Nephron progenitor cell (in vitro differentiated cells): ENCODE measurements at places on chromosomes 3 and 15.

DNA sequence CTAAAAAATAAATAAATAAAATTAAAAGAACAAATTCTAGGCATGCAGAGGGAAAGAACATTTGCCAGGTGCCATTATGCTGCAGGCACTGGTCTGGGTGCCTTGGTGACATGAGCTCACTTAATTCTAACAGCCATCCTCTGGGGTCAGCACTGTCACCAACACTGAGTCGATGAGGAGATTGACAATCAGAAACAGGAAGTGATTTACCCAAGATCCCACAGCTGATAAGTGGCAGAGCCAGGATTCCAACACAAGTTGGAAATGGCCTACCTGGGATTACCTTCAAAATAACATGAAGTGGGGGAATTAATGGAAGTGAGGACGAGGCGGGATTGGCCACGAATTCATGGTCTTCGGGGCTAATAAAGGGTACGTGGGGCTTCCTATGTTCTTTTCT is 3.6 kb downstream of the PLIN1 start:
- DNase-seq, result no peak

GRCh38 chr3:52385157-52385556 is 59.7 kb downstream of the SEMA3G start:
- peak; percentile 73 for DNase-seq

- no peak for DNase-seq
Measured at GRCh38 chr3:149547954-149548668, 73.6 kb downstream of the TM4SF4 start.

GRCh38 chr15:69158201-69158842 is 2.1 kb upstream of the GLCE start:
- no peak for DNase-seq

DNA sequence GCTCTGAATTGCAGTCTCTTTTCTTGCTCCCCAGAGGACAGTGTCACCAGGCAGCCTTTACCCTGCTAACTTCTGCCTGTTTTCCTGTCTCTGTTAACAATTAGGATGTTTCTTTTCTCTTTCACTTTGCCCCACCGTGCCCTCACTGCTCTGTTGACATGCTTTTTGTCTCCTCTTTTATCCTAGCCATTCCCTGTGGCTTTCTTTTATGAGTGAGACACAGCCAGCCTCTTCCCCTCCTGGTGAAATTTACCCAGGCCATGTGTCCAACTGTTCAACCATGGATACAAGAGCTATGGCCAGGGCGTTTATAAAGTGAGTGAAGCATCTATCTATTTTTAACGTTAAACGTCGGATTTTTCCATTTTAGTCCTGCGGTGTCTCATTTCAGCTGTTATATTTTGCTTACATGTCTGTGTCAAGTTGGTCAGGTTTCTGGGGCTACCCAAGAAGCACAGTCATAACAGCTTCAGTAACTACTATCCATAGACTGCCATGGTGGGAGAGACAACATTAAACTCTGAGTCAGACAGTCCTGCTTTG is 443.2 kb upstream of the AZI2 start:
- no peak for DNase-seq

DNA sequence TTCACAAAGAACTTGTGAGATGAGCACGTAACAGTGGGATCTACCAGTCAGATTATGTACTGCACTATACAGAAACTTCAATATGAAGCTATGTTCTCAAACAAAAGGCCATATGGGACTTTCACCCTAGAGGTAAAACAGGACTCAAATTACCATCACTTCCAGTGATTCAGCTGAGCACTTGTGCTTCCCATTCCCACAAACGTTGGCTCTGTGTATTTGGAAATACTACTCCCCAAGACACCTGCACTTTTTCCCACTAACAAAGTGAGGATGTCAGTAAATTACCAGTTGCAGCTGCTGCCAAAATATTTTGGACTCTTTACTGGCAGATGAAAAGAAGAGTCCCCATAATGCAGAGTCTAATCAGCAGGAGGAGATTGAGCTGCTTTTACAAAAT is 1570.1 kb downstream of the SI start:
- no peak for DNase-seq

DNA sequence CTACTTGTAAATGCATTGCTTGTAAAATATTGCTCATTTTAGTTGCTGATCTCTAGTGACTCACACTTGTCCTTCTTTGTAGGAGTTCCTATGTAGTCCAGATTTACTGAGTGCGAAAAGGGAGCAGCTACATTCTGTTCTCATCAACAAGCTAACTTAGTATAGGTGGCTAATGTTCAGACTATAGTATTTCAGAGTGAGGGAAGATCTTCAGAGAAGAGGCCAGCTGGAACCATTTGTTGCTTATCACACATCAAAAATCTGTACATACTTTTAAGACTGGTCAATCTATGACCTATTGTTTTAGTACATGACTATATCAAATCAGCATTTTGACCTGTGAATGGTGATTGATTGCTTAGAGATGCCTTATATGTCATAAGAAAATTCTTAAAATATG is 71.3 kb upstream of the THSD4 start:
- no peak for DNase-seq

- no peak for DNase-seq
Measured at GRCh38 chr3:109702252-109702651, 364.9 kb upstream of the DPPA4 start.

DNA sequence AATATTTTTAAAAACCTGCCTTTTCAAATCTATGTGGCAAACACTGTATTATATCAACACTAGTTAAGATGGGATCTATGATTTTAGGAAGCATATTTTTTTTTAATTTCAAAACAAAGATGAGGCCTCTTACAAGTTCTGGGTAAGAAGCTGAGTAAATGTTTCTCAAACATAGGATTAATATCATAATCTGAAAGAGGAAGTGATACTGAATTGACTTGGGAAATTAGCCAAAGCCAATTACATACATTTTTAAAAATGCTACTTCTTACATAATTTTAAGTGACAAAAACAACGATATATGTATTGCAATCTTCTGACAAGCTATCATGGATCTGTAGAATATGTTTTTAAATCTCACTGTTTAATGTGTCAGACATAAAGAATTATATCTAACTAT is 135.1 kb upstream of the UBP1 start:
- no peak for DNase-seq

DNA sequence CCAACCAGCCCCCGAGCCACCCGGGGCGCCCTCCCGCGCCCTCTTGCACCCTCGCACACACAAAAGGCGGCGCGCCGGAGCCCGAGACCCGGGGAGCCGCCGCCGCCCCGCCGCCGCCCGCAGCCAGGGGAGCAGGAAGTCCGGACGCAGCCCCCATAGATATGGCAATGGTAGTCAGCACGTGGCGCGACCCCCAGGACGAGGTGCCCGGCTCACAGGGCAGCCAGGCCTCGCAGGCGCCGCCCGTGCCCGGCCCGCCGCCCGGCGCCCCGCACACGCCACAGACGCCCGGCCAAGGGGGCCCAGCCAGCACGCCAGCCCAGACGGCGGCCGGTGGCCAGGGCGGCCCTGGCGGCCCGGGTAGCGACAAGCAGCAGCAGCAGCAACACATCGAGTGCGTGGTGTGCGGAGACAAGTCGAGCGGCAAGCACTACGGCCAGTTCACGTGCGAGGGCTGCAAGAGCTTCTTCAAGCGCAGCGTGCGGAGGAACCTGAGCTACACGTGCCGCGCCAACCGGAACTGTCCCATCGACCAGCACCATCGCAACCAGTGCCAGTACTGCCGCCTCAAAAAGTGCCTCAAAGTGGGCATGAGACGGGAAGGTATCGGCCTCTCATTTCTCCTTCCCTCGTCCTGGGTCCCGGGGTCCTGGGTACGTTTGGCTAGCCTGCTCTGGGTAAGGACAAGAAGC is 1.6 kb downstream of the NR2F2 start:
- DNase-seq, result peak; percentile 49
